ENCODE measurements at places on chromosomes 5 and 9.

DNA sequence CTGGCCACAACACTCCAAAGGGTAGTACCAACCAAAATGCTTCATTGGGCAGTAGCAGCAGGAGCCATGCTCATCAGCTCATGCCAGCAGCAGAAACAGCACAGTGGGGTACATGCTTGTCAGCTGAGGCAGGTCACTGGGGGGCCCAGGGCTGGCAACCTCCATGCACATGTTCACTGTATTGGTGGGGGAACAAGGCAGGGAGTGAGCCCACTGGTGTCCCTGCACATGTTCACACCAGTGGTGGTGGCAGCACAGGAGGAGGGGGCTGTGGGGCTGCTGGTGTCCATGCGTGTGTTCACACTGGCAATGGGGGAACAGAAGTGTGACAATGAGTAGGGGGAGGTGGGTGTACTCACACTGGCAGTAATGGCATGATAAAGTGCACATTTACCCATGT, 254.3 kb upstream of the KIF2A start:
- DNase-seq = no peak

DNA sequence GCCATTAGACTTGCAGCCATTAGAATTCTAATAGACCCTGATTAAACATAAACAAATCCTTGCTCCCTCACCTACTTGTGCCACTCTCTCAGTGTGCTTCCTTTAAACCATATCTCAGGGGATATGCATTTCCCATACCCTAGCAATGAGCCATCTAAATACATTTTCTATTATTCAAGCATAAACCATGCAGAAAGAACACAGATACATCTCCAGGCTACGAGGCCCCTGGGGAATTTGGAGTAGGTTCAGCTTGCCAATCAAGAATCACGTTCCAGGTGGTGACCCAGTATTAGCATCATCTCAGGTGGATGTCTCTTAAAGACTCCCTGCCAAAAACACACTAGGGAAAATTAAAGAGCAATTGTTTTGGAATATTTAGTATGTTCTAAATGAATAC, 93.0 kb upstream of the CCL21 start:
- no peak for DNase-seq

DNA sequence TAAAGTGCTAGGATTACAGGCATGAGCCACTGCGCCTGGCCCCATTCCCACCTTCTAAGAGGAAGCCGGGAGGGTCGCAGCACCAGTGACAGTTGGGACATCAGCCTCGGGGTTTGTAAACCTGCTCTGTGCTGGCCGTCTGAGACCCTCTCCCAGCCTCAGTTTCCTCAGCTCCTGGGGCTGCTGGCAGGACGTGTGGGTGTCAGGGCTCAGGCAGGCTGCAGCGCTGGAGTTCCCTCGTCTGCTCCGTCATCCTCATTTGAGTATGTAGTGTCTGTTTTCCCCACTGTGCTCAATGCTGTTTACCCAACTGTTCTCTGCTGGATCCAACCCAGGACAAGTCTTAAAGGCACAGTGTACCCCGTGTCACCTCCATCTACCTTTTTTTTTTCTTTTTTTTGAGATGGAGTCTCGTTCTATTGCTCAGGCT, 2.0 kb upstream of the NINJ1 start:
- DNase-seq = no peak

DNA sequence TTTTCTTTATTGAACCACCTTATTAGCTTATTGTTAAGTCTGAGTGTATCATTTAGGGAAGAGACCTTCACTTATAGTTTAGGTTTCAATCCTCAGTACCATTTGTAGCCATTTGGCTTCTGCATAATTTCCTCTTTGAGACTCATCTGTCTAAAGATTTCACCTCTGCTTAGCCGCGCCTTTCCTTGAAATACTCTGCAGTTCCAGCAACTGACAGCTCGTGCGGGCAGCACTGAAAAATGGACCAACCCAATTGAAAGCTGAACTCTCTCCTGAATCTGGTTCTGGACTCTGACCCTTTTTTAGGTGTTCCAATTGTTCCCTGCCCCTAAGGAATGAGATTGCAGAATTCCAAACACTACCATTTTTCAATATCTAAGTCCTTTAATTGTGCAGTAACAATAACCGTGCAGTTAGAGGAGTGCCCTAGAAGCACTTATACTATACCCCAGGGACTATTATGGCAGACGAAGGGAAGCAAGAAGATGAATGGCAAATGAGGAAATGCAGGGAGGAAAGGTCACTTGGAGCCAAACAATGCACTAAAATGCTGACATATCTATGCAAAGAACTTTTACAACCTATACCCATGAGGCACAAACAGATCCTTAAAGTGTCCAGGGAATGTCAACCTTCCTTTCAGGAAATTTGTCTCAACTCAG, 50.1 kb upstream of the PDE4D start:
- DNase-seq = no peak

DNA sequence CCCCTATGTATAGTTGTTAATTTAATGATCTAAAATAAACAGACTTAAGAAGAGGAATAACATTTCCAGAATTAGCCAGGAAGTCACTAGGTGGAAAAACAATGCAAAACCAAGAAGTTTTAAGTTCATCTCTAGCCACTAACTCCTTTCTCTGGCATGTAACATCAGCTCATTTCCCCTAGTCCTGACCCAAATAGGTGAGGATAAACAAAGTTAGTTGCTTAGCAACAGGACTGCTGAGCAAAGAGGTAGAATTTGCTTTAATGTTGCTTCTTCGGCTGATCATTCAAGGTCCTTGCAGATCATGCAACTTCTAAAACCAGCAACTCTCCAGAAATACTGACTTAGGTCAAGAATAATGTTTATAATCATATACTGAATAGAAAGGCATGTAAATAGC, 675.8 kb downstream of the CETN3 start:
- DNase-seq = no peak

DNA sequence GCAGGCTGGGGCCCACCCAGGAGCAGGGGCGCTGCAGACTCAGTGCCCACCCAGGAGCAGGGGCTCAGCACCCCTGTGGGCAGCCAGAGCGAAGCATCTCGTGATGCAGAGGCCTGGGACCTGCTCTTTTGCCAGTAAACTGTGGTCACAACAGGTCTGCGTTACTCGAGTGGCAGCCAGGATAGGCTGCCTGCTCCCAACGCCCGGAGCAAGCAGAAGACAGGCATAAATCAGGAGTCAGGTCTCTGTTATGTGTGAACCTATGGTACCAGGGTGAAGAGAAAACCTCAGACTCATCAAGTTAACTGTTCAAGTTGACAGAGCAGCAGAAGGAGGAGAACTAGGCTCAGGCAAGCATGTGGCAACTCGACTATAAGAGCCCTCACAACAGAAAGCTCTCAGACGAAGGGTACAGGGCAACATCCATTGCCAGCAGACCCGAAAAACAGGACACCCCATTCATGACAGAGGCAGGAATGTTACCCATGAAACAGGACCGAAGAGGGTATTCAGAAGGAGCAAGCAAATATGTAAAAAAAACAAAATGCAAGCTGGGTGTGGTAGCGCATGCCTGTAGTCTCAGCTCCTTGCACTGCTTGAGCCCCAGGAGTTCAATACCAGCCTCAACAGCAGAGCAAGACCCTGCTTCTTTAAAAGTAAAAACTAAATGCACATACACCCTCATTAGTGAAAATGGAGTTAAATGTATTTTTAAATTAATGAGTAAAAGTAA, 71.7 kb downstream of the GOLPH3 start:
- DNase-seq = no peak

GRCh38 chr5:127011961-127012644, 18.3 kb downstream of the MARCHF3 start:
- no peak for DNase-seq

- no peak for DNase-seq
Measured at GRCh38 chr9:128372188-128372641, 1.0 kb downstream of the URM1 start.

DNA sequence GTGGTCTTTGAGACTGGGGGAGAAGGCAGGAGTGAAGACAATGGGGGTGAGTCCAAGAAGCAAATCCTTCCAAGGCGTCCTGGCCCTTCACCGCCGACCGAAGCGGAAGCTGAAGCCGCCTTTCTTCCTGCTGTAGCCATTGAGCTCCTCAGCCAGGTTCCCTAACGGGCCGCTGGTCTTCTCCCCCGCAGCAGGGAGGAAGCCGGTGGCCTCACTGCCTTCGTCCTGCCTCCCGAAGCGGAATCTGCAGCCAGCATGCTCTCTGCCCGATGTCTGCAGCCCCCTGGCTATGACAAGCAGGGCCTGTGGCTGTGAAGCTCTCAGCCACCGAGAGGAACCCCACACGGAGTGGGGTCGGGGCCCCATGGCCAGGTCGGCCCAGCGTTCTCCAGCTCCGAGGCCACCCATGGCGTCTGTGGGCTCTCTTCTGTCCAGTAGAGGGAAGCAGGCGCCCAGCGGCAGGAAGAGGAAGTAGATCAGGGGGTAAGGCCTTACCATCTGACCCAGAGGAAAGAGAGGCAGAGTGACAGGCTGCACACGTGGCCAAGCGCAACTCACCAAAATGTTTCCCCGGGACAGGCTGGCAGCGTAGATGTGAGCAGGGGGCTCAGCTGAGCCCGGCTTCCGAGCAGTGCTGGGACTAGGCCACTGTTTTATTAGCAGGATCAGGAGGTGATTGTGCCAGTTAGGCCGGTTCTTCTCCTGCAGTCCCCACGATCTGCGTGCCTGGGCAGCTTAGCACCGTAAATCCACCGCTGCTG, 3.1 kb downstream of the QRFP start:
- DNase-seq = no peak
